ENCODE measurements at places on chromosomes 7 and 10.

GRCh38 chr10:128727114-128727513 lies 600.9 kb upstream of the MKI67 start:
- DNase-seq, result no peak

- DNase-seq, result no peak
Measured at GRCh38 chr7:114931656-114932011, 9.7 kb downstream of the MDFIC start.

- DNase-seq, result no peak
Measured at GRCh38 chr10:11757454-11757820, 15.3 kb downstream of the ECHDC3 start.

DNA sequence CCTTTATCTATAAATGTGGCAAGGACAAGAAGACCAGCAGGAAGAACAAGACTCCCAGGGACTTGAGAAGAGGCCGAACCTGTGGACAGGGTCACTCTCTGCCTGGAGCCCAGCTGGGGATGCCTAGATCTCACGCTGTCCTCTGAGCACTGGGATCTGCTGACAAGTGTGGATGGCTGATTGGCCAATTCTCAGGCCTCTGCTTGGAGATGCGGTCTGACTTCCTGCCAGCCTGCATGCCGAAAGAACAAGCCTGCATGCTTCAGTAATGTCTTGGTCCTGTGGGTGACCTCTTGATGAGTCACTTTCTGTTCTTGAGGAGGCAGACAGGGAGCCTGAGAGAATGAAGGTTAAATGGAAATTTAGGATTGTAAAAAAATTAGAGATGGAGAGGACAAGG lies 84.7 kb downstream of the TMEM178B start:
- no peak for DNase-seq

DNA sequence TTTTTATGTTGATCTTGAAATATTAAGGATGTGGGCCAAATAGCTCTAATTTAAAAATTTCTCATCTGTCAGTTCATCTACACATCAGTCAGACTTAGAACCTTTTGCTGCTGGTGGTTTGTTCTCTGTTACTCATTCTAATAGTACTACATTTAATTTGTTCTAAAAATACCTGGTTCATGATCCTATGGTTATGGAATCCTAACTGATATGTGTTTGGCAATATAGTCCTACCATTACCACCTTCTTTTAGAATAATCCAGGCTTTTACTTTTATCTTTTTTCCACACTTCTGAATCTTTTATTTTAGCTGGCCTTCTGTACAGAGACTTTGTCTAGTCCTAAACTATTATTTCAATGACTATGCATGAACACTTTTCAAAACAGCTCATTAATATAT lies 116.9 kb downstream of the SVOPL start:
- no peak for DNase-seq

GRCh38 chr10:92200564-92200963 lies 90.3 kb downstream of the CPEB3 start:
- DNase-seq, result no peak

DNA sequence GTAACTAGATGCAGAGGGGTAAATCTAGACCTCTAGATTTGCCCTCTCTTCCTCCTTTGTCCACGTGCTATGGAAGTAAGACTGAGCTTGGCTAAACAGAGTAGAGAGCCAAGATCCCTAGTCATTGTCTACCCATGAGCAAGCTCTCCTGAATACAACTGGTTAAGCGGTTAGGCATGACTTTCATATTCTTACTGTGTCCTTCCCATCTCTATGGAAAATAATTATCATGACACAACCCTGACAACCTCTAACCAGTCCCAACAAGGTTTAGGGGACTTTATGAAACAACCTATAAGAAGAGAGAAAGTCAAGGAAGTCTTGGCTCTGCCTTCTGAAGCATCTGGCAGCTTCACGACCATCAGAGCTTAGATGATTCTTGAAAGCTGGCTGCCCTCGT lies 7.8 kb upstream of the LAMB4 start:
- DNase-seq, result no peak

DNA sequence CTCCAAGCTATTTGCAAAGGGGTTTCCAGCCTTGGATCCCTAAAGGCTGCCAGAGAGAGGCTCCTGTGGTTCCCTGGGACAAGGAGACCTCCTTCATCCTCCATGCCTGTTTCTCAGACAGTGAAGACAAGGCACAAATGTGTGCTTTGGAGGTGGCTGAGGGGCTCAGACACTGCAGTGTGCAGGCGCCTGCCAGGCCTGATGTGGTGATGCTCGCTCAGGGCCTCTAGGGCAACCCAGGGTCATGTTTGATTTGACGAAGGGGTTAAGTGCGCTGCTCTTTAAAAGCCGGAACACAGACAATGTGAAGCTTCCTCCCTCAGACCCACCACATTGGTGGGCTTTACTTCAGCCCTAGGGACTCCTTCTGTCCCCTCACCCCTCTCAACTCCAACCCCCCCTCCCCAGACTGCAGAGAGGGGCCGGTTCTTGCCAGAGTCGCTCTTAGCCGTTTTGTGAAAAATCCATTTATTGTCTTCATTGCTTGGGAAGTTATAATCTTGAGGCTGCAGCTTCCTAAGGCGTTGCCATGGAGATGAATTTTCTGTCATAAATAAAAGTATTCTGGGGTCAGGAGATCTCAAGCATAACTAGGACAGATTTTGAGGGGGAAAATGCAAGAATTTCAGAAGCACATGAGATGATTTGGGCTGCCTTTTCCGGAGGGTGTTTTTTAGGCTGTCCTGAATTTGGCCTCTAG lies 35.8 kb downstream of the PDGFA start:
- no peak for DNase-seq

GRCh38 chr7:11120675-11121220 lies 147.1 kb downstream of the PHF14 start:
- DNase-seq, result no peak

DNA sequence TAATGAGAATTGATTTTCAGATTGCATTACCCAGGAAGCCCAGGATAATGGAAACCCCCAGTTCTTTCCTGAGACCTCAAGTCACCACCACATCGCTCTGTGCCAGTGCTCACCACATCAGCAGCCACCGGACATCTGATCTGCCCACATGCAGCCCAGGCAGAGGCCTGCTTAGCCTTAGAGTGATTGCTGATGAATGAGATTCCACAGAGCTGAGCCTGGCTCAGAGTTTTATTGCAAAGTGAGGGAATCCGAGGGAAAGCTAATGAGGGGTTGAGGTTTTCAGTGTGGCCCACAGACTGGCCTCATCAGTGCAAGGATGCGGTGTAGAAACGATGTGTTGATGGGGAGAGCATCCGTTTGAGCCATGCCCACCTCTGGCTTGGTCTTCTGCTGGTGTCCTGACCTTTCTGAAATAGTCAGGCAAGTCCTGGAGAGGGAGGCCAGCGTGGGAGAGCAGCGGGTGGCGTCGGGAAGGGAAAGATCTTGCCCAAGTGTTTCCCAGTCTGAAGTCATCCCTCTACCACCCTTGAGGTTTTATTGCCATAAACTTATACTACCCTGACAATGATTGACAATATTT lies 120.3 kb downstream of the ITIH5 start:
- no peak for DNase-seq

GRCh38 chr7:36760856-36761762 lies 36.8 kb upstream of the AOAH start:
- no peak for DNase-seq

DNA sequence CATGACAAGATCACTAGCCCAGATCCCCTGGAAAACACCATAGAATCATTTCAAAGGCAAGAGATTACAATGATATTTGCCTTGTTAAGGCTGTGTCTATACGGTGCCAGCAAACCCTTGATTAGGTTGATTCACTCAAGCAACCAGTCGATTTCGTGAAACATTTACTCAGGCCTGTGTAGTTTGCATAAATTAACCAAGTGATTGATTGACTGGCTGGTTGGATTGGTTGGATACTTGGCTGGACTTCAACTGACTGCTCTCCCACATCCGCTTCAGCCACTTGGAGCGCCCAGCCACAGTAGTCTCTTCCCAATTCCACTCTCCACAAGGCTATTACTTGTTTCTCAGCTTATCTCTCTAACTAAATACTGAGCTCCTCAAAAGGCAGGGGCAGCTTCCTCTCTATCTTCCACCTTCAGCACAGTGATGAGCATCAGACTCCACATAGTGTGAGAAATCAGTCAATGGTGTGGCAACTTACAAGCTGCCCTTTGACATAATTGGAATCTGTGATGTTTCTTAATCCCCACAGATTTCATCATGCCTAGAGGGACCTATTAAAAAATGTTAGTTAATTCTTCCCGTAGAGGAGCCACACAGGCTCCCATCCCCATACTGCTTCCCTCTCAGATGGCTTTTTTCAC lies 217.4 kb downstream of the GRM8 start:
- no peak for DNase-seq

DNA sequence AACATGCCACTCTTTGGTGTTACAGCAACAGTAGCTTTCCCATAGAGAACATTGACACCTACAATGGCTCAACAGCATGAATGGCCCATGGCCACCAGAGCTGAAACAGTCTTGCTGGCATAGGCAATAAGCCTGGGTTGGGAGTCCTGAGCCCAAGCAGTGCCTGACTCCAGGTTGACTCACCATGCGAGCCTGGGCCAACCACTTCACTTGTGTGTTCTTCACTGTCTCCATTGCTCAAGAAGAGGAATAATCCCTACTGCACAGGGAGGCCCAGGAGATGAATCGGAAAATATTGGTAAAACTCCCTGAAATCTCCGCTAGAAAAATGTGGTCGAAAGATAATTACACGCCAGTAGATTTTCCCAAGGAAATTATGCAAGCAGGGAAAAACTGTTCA lies 89.2 kb upstream of the INHBA start:
- no peak for DNase-seq

DNA sequence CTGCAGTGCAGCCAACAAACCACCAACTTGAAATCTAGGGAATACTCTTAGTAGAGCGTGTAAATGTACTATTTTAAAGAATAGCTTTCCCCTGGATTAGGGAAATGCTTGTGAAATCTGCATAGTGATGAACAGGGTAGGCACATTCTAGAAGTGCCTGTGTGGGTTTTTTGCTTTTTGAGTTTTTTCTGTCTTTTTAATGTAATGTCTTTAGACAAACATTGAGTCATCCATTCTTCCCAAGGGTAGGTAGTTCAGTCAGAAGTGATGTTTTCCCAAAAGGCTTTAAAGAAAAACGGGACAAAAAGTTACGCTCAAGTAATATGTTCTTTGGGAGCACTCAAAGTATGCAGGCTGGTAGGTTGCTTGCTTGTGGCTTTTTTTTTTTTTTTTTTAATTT lies 130.0 kb downstream of the AUTS2 start:
- no peak for DNase-seq

DNA sequence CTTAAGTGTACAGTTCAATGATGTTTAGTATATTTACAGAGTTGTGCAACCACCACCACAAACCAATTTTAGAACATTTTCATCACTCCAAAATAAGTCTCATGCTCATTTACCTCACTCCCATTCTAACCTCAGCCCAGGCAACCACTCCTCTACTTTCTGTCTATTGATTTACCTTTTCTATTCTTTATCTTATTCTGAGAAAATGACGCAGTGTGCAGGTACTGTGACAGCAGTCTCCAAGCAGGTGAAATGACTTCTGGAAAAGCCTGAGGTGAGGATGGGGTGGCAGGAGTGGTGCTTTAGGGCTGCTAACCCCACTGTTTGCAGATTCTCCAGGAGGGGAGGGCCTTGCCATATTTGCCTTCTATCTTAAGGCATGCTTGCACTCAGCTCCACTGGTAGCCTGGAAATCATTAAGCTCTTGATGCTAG lies 39.5 kb downstream of the GARS1 start:
- DNase-seq, result no peak

GRCh38 chr7:106795877-106796231 lies 69.2 kb upstream of the PIK3CG start:
- DNase-seq, result no peak

- DNase-seq, result no peak
Measured at GRCh38 chr10:11169976-11170375, 152.3 kb downstream of the CELF2 start.

- DNase-seq, result no peak
Measured at GRCh38 chr10:98320486-98321185, 52.6 kb upstream of the LOXL4 start.

DNA sequence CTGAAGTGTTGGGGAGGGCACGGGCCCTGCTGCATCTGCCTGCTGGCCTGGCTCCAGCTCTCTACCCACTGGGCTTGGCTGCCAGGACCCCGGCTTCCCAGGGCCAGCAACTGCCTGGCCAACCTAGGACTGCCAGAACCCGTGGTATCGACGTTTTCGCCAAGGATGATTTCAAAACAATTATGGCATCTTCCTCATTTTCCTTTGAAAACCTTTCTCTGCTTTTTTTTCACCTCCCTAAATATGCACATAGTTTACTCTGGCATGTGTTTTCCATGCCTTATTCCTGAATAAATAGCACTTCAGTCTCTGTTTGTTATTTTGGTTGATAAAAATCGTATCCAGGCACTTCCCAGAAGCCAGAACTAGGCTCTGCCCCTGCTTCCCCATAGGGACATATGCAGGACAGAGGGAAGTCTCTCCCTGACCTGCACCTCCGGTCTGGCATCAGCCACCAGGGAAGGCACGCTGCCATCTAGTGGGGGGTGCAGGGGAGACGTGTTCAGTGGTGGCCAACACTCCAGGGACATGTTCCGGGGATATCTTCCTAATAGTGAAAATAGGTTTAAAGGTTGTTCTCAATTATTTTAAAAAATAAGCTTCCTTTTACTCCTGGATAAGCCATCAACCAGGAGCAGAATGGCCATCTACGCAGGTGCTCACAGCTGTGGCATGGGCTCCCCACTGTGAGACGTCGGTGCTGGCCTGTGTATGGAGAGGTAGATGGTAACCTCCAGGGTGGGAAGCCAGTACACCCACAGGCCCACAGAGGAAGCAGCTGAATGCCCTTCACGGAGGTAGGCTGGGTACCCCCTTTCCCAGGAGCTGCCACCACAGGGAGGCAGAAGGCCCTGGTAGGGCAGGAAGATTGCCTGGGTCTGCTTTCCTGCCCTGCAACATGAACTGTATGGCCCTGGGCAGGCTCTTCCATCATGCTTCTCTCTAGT lies 30.7 kb upstream of the ANTXRL start:
- DNase-seq, result no peak

DNA sequence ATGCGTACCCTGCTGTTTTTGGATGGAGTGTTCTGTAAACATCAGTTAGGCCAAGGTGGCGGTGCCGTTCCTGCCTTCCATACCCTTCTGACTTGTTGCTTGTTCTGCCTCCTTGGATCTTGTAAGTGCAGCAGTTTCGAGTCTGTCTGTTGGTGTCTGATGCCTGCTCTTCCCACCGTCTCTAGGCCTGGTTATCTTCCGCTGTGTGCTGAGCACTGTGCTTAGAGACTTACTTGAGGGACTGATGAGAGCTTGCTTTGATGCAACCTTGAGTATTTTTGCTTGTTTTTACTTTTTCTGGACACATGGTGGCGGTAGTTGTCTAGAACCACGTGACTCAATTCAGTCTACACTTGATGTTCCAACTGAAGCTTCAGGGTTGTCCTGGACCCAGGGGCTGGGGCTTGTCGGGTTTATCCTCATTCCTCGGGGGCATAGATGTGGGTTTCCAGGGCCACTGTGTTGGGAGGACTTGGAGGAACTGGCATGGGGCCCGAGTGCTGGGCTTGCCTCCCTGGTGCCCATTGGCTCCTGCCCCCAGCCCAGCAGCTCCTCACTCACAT lies 14.4 kb upstream of the SPRN start:
- DNase-seq, result no peak
